ENCODE measurements at places on chromosomes 13 and 19.

GRCh38 chr19:23991170-23991569 lies 76.5 kb downstream of the ZNF726 start:
- no peak for DNase-seq

DNA sequence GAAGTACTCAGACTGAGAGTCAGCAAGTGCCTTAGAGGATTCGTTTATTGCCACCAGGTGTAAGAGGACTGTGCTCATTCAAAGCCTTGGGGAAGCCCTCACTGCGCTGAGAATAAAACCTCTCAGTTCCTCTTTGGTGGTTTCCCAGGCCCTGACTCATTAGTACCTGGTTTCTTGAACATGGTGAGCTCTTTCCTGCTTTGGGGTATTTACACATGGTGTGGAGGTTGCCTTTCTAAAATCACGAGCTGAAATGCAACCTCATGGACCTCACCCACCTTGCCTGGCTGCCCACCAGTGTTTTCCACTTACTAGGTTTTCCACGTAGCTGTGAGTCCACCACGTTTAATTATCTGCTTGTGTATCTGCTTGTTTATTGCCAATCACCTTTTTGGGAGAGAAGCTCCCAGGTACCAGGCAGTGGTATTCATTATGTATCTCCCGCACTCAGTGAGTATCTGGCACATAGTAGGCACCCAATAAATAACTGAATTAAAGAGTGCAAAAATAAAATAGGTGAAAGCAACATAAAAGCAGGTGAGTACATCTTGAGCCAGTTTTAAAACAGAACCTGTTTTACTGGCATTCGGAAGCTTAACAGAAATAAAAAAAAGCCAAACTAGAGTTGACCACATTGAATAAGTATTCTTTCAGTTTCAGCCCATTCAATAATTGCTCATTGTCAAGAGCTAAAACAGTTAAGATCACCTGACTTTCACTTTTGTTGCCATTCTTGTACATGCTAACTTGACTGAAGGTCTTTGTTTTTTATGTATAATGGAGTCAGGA lies 533.0 kb downstream of the MYO16 start:
- no peak for DNase-seq

DNA sequence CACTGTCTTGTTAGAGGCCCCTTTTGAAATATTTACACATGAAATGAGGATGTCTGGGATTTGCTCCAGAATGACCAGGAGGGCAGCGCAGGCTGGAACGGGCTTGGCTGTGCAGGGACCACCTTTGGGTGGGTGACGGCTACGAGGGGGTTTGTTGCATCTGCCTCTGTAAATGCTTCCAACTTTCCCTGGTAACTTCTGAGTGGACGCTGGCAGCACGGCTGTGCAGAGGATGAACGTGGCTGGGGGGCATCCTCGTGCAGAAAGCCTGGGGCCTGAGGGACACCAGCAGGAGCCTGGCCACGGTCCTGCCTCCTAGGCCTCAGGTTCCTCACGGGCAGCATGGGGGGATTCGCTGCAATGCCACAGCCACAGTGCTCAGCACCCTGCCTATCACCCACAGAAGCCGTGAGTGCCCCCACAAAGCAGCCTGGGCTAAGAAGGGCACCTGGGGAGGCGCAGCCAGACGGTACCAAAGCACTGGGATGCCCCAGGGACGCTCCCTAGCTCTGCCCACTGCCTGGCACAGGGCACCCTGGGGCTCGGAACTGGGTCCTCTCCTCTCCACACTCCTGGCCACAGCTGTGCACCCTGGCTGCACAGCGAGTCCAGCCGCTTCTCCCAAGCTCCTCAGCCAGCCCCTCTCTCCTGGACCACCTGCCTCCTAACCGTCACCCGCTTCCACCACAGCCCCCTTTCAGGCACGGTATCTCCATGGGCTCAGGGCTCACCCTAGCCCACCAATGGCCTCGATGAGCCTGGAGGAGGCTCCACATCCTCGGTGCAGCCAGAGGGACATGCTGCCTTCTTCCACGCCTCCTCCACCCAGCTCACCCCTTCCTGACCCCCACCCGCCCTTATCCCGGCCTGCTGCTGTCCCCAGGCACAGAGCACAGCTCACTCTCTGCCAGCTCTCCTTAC lies 44.5 kb downstream of the MLLT1 start:
- DNase-seq, result no peak

GRCh38 chr19:13985771-13986347 lies 20.3 kb downstream of the RFX1 start:
- DNase-seq, result no peak

DNA sequence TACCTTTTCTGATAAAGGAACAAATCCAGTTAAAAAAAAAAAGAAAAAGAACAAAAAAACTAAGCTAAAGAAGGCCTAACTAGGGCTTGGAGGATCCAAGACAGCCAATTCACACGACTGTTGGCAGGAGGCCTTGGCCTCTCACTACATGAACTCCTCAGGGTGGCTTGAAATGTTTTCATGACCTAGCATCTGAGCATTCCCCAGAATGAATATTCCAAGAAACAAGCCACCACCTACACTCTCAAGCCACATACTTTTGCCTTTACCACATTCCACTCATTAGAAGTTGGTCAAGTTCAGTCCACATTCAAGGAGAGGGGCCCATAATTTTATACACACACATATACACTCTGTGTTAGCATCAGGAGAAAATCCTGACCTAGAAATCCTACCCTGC lies 97.6 kb upstream of the SIAH3 start:
- DNase-seq, result no peak

GRCh38 chr19:17473041-17473440 lies 2.7 kb downstream of the SLC27A1 start:
- DNase-seq, result no peak

Measured in left hindlimb (tissue), 1 donor.